NCI-H524 treated with DMSO at 0.1 percent for 48 hours (cell line): ENCODE measurements at places on chromosomes 2 and 18.

DNA sequence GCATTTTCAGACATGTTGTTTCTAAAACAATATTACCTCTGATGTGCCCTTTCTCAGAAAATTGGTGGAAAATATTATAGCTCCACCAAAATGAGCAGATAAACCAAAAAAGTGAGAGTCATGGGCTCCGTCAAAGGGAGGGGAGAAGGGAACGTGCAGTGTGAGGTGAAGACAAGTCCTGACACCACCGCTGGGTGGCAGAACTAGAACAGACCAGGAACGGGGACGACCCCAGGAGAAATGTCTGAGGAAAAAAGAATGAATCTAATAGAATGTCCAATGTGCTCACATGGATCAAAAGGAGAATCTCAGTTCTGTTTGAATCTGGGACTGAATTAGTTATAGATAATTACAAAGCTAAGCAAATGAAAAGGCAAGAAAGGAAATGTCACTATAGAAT, 22.6 kb upstream of the BCL2 start:
- no peak for DNase-seq

DNA sequence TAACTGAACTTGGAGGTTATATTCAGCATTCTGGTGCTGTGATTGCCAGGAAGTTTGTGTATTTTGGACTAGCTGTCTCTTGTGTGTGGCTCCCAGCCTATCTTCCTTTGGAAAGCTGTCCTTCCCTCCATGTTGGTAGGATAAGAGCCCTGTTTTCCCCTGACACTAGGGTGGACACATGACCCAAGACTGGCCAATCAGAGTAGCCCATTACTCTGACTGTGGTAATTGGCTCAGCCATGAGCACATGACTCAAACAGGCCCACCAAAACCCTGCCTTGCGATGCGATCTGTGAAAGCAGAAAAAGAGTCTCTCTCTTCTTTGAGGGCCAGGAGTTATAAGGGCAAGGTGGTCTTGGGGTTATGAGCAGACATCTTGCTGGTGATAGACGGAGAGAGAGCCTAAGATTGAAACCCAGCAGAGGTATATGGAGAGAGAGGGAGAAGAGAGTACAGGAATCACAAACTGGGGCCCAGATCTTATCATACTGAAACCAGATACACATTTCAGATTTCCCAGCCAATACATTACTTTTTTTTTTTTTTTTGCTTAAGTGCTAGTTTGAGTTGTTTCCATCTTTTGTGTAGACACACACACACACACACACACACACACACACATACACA, 45.3 kb upstream of the SERPINE2 start:
- no peak for DNase-seq

- no peak for DNase-seq
These were observed at the start of gene MCFD2 for GRCh38 chr2:46915281-46915810. TSS of gene MCFD2 (minus strand) at chr2:46915806. CDS start at chr2:46909171, 6,635 bp downstream.

DNA sequence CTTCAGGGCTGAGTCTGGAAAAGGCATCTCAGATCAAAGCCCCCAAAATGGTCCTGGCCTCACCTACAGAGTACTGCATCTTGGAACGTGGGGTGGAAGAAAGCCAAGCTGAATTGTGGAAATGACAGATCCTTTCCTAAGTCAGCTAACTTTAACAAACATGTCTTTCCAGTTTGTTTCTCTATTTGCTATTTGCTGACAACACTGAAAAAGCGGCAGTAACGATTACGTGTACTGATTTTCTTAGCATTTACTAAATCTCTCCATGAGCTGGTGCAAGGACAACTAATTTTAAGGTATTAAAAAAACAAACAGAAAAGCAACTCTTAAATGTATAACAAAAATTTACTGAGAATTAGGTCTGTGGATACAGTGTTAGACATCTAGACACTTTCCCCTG, 1.1 kb downstream of the HIBCH start:
- no peak for DNase-seq

DNA sequence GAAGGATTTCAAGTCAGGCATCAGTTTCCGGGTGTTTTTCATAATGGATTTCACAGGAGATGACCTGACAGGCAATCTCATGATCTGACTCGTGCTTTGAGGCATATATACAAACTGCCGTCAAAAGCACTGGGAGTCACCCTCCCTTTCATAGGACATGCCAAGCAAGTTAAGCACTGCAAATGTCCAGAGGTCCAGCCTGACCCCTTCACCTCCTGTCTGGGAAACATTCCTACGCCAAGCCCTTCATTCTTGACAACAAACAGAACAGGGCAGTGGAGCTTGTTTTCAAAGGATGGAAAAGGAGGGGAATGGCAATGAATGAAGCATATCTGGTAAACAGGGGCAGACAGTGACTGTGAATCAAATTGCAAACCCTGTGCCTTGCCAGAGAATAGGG, 963.6 kb downstream of the BCL11A start:
- DNase-seq, result no peak

DNA sequence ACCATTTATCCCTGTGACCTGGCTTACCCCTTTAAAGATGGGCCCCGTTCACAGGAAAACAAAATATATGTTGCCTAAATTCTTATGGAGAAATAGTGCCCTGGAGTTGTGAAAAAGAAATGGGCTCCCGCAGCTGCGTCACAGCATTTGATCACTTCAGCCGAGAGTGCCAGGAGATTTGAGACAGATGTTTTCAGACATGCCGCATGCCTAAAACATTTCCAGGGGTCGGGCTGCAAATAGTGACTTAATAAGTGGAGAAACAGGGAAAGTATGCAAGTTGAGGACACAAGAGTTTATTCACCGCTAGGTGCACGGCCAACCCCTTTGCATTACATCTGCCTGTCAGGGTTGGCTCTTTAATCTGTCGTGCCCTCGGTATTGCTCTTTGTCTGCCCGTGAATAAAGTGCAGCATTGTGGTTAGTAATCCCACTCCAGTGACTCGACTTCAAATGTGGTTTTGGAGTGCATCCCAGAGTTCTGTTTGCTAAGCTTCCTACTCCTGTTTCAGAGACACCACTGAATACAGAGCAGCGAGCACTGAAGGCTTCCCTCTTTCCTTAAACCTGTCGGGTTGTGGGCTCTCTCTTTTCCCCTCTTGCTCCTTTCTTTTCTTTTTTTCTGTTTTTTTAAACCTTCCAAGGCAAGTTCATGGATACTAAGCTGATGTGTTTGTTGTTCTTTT, 187.5 kb downstream of the LTBP1 start:
- peak; percentile 35 for DNase-seq

DNA sequence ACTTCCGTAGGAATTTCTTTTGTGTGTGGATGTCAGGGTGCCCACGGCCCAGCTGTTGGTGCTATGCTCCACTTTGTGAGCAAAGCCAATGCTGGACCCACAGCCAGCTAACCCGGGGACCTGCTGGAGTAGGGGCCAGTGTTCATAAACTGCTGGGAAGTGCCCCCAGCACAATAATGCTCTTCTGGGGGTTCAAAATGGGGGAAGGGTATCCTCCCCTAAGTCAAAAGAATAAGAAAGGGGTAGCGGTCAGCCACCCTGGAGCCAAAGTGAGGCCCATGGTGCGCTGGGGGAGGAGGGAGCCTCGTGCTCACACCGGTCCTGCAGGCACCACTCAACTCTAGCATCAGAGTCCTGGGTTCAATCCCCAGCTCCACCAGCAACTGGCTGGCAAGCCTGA, 115.8 kb upstream of the NPAS2 start:
- no peak for DNase-seq

DNA sequence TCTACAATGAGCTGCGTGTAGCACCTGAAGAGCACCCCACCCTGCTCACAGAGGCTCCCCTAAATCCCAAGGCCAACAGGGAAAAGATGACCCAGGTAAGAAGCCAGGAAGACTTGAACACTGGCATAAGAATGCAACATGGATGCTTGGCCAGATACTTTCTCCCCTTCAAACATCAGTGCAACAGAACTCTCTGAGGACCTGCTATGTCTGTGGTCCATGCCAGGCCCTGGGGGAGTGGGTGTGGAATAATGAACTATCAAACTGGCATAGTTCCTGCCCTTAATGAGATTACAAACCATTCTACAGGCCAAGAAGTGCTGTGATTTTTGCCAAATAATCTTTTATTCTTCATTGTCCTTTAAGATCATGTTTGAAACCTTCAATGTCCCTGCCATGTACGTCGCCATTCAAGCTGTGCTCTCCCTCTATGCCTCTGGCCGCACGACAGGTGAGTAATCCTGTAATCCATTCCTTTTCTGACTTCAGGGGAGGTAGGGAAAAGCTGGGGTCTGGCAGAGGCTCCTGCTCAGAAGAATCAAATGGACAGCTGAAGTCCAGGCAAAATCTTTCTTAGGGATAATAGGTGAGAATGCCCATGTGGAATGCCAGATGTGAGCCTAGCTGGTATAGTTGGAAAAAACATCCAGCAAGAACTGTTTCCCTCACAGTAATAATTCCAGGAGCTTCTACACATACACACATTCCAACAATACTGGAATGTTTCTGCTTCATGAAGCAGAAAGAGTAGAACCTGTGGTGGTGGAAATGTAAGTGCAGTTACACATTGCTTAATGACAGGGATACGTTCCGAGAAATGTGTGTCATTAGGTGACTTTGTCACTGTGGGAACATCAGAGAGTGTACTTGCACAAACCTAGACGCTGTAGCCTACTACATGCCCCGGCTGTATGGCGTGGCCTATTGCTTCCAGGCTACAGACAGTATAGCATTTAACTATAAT, 16.2 kb downstream of the ACTG2 start:
- DNase-seq, result no peak

DNA sequence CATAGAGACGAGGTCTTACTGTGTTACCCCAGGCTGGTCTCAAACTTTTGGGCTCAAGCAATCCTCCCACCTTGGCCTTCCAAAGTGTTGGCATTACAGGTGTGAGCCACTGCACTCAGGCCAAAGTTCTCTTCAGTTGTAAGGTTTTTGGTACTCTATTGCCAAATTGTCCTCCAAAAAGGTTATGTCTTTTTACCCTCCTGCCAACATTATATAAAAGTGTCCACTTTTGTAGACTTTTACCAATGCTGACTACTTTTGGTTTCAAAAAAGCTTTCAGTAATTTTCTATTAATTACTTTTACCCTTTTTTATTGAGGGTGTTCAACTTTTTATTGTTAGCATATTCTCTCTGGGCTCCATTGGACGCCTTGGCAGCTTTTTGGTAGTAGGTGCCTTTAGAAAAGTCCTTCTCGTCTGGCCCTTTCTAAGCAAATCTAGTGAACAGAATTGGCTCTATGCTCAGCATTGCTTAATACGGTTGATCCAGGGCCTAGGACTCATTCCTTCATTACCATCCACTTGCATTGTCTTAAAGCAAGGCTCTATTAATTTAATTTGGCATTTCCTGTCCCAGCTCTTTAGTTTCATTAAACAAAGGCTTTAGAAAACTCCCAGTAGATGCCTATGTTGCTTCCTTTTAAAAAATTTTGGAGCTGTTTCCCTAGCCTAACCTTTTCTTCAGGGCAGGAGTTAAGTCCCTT, 16.7 kb upstream of the IL1A start:
- no peak for DNase-seq

- no peak for DNase-seq
These were observed 35.3 kb downstream of the NCKAP5 start for GRCh38 chr2:133532919-133533318.

GRCh38 chr2:96821113-96821675, 5.1 kb downstream of the CNNM3 start:
- no peak for DNase-seq

DNA sequence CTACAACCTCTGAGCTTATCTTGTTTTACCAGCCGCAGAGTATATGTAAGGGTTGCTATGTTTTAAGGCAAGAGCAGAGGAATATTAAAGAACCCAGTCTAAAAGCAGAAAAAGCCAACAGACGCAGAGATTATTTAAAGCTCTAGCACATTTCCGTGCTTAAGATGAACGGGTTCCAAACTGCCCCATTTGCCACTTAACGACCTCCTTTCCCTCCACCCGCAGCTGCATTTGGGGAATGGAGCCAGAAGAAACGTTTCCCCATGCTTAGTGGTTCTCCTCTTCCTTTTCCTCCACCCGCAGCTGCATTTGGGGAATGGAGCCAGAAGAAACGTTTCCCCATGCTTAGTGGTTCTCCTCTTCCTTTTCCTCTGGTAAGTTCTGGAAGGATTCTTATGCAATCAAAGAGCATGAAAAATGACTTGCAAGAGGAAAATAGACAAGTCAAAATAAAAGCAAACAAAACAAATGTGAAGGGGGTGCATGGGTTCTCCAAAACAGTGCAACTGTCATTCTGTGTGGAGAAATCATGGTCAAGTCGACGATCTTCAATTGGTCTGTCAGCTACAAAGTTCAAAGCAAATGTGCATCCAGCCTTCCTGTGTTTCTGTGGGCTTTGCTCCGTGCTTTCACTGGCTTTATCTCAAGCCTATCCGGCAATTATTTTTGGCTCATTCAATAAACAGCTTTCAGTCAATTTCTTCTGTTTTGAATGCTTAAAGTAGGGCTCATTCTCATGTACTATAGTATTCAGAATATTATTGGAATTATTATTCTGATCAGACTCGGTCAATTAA, 57.8 kb downstream of the DIPK1C start:
- DNase-seq, result no peak

DNA sequence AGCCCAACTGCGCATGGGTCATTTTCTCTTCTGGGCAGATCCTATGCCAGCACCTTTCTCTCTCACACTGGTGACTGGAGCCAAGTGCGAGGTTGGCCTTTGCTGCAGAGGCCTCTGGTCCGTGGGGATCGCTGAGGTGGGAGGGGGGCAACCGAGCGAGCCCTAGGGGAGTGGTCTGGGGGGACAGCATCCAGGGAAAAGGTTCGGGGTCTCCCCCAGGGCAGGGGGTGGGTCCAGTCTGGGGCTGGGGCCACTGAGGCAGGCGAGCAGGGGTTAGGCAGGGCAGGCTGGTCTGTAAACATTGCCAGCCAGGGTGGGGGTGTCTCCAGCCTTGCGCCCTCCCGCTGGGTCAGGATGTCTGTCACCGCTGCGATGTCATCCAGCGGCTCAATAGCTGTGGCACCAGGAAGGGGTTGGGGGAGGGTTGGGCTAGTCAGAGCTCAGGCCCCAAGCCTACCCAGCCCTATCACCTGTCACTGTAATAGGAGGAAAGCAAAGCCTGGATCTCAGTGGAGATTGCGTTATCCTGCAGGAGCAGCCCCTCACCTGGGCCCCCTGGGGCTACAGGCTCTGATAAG, 4.7 kb downstream of the WDR54 start:
- DNase-seq, result no peak
